Activated CD8-positive, alpha-beta memory T cell treated with anti-CD3 and anti-CD28 coated beads, Interleukin-2, amount 10 ng/mL, durations not matched to agents 7 days and 5 days (primary cell): ENCODE measurements at places on chromosomes 1 and 21.

DNA sequence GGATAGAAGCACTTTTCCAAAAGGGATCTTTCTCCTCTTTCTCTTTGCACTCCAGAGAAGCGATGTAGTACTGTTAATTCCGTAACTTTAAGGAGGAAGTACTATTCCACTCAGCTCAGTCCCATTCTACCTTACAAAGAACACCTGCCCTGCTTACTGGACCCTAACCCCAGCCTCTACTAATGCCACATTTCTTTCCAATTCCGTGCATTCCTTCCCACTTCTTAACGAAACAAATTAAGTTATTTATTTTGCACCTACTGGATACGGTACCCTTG is 511 bp downstream of the NDC1 start:
- no peak for DNase-seq

DNA sequence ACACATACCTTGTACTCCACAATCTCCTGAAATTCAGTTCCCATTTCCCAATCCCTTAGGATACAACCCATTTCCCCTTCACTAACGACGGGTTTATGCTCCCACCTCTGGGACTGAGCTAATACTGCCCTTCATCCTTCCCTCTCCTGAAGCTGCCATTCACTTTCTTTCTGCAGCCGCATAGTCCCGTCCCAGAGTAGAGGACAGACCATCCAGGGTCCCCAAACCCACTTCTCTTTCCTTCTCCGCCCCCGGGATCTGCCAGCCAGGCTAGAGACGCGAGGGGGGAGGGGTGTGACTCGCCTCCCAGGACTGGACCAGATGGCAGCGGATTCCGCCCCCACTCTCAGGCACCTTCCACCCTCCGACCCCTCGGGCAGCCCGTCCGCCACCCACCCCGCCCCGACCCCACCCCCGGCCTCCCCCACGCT is 679 bp downstream of the ABL2 start:
- DNase-seq: no peak

DNA sequence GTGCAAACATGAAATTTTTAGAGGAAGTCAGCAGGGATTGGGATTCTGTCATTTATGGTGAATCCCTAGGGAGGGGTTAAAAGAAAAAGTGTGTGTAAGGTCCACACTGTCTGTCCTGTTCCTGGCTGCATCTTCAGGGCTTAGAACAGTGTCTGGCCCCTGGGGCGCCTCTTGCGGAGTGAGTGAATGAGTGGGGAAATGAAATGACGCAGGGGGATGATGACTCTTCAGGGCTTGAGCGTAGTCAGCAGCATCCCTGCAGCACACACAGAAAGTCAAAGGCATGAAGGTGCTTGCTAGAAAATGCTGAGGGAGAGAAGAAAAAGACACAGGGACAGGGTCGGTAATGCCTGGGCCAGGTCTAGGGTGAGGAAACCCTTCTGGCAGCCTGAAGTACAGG is 57.8 kb downstream of the PGBD5 start:
- DNase-seq: no peak

GRCh38 chr1:172960454-172961208 is 90.1 kb downstream of the TNFSF18 start:
- DNase-seq: no peak
